CD4-positive, alpha-beta T cell treated with Interleukin-1 beta for 1 hour (primary cell): ENCODE measurements at places on chromosomes 13 and 19.

- no peak for DNase-seq
Measured at GRCh38 chr19:33946535-33947264, 150.0 kb downstream of the KCTD15 start.

- DNase-seq, result no peak
Measured at GRCh38 chr13:62060570-62060969, 644.9 kb upstream of the PCDH20 start.

DNA sequence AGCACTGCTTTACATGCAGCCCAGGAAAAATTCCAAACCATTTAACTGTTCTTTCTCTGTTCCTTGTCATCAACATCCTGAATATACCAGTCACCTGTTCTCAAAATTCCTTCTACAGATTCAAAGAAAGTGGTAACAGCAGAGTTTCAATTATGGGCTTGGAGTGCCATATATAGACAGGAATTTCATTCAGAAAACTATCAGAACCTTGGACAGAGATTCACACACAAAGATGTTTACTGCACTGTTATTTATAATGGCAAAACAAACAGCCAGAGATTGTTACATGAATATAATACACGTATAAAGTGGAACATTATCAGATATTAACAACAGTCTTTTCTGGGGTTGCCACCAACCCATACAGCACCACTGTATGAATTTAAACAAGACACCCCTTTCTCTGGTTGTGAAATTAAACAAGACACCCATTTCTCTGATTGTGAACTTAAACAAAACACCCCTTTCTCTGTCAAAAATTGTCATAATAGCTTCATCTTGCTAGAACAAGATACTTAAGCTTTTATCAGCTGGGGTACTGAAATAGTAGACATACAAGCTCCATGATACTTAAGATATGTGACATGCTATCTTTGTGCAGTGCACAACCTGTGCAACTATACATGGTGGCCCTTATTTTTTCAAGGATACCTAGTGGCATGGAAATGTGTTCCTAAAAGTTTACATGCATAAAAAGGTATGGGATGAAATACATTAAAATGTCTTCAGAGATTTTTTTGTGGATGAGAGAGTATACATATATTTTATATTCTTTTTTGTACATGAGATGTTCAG, 12.6 kb downstream of the CACNA1A start:
- no peak for DNase-seq

DNA sequence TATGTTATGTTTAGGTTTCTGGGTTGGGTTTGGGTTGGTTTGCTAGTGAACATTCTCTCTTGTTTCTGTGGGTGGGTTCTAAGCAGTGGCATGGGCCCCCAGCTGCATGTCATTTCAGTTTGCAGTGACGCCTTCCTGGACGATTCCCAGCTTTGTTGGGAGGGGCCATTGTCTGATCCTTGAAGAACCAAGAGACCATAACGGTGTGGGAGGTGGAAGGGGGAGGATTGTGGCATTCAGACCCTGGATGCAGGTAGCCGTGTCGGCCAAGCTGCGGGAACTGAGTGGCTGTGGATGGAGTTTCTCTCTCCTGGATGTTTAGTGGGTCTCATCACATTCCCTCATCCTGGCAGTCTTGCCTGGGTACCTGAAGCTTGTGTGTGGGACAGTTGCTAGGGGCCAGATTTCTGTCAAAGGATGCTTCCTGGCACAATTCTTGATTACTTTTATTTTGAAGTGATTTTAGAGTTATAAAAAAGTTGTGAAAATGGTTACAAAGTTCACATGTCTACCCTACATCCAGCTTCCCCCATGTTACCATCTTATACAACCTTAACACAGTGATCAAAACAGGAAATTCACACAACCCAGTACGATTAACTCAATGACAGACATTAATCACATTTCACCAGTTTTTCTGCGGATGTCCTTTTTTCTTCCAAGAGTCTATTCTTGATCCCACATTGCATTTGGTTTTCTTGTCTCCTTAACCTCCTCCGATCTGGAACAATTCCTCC, 123.8 kb downstream of the SIPA1L3 start:
- no peak for DNase-seq

DNA sequence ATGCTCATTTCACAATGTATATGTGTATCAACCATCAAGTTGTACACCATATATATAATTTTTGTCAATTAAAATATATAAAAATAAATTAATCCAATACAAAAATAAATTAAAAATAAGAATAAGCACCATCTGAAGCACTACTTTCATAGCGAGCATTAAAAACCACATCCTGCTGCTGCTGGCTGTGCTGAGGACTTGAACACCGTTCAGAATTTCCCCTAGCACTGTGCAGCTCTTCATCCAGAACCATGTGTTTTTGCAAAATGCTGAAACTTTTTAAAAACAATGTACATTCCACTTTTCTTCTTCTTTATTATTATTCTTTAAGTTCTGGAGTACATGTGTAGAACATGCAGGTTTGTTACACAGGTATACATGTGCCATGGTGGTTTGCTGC, 40.0 kb upstream of the FOXO1 start:
- DNase-seq, result no peak

GRCh38 chr19:10339380-10339960, at the start of gene ICAM3:
ICAM3 (minus strand) TSS chr19:10339624; CDS start chr19:10339614, 10 bp downstream.
- DNase-seq, result peak; percentile 68

DNA sequence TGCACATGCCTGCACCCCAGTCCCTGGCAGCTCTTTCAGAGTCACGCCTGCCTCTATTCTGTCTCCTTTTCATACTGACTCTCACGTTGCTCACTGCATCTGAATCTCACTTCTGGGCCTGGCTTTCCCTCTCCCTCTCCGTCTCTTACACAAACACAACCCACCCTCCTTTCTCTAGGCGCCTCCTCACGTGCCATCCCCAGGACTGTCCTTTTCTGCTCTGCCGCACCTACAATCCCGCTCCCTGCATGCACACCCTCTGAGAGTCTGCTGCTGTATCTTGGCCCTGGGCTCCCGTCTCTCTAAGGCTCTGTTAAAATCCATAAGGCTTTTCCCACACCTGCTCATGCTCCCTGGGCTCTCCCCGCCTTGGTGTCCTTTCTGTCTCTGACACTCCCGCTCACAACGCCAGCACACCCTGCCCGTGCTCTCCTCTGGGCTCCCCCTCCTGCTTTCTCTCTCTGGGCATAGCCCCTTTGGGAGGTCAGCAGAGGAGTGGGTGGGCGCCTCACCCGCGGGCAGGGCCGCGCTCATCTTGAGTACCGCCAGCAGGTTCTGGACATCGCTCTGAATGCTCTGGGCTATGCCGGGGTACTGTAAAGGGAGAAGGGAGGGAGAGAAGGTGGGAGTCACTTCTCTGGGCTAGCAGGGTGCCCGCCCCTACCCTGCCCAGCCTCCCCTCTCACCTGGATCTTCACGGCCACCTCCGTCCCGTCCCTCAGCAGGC, 12.7 kb upstream of the NUMBL start:
- DNase-seq, result no peak

DNA sequence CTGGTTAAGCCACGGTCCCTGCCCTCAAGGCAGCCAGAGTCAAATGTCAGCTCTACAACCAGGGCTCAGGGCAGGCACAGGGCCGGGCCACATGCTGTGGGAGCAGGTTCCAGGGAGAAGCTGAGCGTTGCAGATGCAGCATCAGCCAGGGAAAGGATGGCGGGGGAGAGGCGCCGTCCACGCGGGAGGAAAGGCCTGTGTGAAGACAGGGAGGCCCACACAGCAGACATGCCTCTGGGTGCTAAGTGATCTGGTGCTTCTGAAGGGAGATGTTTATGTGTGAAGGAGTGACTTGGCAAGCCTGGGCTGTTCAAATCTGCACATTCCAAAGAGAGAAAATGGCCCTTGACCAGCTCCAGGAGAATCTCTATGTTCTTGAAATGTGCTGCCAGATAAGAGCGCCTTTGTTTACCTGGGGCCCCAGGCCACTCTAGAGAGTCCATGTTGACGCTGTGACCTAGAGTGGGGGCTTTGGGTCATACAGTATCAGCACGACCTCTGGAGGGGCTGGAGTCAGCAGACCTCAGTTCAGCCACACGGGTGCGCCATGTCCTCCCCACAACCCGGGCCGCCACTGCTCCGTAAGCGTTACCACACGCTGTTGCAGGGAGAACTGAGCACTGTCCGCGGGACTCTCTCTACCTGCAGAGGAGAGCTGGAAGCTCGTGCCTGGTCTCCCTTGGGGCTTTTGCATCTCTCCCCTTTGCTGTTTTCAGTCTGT, 15.9 kb upstream of the ATF5 start:
- DNase-seq, result no peak

DNA sequence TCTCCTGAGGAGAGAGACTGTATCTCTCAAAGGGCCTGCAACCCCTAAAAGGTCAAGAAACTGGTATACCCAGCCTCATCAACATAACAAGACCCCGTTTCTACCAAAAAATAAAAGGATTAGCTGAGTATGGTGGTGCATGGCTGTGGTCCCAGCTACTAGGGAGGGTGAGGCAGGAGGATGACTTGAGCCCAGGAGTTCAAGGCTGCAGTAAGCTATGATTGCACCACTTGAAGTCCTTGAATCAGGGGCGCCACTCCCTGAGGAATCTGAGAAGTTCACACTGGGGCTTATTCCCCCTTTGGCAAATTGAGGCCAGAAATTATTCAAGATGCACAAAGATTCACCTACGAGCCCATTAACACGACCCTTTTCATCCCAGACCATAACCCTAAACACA, 83.0 kb downstream of the TSHZ3 start:
- no peak for DNase-seq

DNA sequence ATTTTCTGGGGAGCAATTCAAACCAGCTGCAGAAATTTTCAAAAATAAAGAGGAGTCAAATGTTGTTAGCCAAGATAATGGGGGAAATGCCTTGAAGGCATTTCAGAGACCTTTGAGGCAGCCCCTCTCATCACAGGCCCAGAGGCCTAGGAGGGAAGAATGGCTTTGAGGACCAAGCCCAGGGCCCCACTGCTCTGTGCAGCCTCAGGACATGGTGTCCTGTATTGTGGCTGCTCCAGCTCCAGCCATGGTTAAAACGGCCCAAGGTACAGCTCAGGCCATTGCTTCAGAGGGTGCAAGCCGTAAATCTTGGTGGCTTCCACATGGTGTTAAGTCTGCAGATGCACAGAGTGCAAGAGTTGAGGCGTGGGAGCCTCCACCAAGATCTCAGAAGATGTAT, 32.1 kb downstream of the NEK5 start:
- DNase-seq, result no peak

DNA sequence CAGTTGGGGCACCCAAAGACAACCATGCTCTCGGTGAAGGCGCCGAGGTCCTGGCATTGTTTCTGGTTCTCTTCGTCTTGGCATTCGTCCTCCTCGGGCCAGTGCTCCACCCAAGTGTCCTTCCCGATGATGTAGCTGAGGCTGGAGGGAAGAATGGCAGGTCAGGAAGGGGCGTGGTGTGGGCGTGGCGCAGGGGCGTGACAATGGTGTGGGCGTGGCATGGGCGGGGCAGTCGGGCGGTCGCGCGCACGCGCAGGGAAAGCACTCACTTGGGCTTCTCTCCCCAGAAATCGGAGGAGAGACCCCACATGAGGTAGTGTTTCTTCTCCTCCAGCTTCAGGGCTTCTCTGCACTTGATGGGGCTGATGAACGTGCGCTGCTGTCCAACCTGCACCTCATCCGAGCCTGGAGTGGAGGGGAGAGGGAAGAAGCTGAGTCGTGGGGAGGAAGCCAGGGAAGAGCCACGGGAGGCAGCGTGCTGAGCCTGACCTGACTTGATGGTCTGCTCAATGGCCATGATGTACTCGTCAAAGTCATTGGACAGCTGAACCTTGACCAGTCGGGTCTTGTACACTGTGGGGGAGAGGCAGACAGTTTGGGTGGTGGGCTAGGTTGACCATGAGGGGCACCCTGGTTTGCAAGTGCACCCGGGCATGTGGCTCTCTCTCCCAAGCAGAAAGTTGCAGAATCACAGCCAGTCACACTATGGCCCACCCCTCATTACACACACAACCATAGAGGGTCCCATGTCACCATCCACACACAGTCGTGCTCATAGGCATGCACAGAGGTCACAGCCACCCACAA, 8.1 kb upstream of the TNFSF14 start:
- no peak for DNase-seq

- DNase-seq, result peak; percentile 59
Measured at GRCh38 chr19:38952395-38953165, 21.8 kb downstream of the MRPS12 start.

- DNase-seq, result no peak
Measured at GRCh38 chr19:29507081-29507860, 18.5 kb upstream of the VSTM2B start.

DNA sequence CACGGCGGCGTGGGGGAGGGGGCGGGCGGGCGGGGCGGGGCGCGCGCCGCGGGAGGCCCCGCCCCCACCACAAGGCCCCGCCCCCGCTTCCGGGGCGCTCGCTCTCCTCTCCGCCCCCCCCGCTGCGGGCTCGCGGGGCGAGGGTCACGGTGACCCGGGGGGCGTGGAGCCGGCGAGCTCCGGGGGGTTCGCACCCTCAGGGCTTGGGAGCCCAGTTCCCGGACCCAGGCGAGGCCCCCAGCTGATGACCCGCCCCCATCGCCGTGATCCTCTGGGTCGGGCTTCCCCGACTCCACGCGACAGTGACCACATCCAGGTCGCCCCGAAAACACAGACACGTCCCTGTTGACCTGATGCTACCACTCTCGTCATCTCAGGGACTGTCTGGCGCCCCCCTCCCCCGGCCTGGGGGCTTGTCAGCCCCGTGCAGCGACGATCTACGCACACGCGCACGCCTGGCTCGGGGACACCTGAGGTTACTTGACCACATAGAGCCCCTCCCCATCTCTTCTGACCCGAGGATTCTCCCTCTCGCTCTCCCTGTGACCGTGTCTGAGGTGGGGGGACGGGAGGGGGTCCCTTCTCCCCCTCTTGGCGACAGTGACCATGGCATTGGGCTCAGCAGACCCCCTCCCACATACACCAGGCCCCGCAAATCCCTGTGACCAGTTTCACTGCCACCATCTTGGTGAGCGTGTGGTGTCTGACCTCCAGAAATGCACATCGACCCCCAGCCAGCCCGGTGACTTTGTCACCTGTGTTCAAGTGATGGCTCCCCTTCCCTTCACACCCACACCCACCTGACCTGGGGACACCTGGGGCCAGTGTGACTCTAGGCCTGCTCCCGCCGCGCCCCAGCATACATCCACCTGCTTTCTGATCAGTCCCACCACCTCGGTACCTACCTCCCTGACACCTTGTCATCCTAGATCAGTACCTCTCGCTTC, 670 bp downstream of the MAP2K7 start:
- peak; percentile 88 for DNase-seq

GRCh38 chr19:17755977-17756670, 4.8 kb downstream of the FCHO1 start:
- peak; percentile 48 for DNase-seq

DNA sequence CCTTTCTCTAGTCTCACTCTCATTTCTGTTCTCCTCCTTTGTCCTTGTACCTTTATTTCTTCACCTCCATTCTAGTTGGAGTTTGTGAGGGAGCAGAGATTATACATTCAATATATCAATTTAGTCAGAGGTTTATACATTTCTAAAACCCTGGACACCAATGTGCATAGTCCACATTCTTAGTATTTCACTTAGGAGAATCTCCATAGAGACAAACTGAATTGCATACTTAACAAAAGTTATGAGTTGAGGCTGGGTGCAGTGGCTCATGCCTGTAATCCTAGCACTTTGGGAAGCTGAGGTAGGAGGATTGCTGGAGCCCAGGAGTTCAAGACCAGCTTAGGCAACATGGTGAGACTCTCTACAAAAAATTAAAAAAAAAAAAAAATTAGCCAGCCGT, 45.3 kb downstream of the DNAJC3 start:
- no peak for DNase-seq
